ENCODE measurements at places on chromosomes 16 and 17. TPM values are rescaled to one million over a fixed set of nuclear protein-coding genes. Genes with fewer than 3 reads are reported as not detected.

KLHL10 gene
- total RNA-seq = 0.14 TPM

CSH2 gene
- total RNA-seq = not detected

CEMP1 gene
- 0.32 TPM for total RNA-seq

CA5A gene
- not detected for total RNA-seq

GOSR2 gene
- total RNA-seq = 40.1 TPM

NME3 gene
- total RNA-seq = 106 TPM

PDILT gene
- not detected for total RNA-seq

HSBP1 gene
- total RNA-seq = 237 TPM

PGS1 gene
- 51.4 TPM for total RNA-seq

GRCh38 chr16:23968176-23968575 lies 132.4 kb downstream of the PRKCB start:
- DNase-seq = no peak

DNA sequence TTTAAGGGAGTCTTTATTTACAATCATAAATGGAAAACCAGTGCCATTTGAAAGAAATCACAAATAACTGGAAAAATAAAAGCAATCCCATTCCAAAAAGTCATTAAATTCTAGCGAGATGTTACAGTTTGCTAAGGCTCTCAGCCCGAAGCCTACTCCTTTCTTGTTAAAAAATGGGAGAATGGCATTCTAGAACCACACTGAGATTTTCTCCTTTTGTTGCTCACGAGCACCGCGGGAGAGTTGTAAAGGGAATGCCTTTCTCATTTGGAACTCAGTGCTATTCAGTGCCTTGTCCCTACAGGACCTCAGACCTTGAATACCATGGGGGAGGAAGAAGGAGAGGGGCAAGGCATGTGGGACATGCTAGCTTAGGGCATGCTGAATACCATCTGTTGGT lies 36.3 kb downstream of the GDE1 start:
- DNase-seq = no peak

GRCh38 chr17:81083125-81083765 lies 48.3 kb downstream of the BAIAP2 start:
- no peak for DNase-seq

DNA sequence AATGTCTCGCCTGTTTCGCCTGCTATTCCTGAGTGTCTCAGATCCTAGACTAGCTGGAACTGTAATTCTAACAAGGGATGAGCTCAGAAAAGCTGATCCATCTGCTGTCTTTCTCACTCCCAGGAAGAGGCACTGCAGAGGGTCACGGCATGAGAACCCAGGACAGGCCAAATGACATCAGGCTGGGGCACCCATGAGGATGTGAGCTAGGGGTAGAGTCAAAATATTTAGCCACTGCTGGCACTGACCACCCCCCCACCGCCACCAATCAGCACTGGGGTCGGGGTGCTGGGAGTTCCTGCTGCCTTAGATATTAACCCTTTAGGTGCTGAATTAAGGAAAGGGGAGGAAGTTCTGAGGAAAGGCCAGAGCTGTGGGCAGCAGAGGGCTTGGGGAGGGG lies 112.4 kb downstream of the IRX3 start:
- no peak for DNase-seq

- DNase-seq = no peak
Observed at GRCh38 chr16:67464565-67464964, 16.4 kb downstream of the ATP6V0D1 start.

DNA sequence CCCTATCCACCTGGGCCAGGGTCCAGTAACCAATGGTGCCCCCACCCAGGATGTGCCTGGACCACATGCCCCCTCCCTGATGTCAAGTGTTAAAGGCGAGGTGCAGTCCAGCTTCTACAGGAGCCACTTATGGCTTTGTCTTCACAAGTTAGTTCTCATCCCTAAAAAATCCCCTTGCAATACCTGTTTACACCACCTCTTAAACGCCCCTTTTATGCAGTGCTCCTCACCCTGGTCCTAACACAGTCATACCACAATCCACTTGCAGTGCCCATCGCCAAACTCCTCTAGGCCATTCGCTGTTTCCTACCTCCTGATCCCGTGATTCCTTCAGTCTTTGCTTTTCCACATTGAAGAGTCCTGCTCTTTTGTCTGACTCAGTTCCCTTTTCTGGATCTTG lies 7.1 kb downstream of the GLYR1 start:
- DNase-seq = no peak

- DNase-seq = no peak
Observed at GRCh38 chr16:68935008-68935407, 91.7 kb downstream of the TANGO6 start.

DNA sequence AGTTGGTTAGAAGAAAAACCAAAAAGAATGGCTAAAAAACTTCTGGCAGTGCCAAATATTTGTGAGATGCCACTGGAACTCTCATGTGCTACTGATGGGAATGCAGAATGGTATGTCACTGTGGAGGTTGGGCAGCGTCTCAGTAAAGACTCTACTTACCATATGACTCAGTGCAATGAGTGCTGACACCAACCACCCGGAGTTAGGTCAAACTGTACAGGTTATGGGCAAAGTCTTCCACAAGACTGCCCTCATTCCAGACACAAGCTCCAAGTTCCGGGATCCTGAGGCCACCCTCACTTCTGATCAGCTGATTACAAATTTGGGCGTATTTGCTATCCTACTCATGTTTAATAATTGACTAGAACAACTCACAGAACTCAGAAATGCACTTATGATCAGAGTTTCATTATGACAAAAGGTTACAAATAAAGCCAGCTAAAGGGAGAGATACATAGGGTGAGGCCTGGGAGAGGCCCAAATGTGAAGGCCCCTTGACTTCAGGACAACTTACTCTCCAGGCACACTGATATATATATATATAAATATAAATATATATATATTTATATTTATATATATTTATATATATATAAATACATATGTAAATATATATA lies 114.9 kb downstream of the TRIM37 start:
- DNase-seq = no peak

- DNase-seq = no peak
Observed at GRCh38 chr17:58381124-58382035, 29.4 kb upstream of the SUPT4H1 start.

Data from WTC11 (cell line).